ENCODE measurements at places on chromosomes 7 and 10.

DNA sequence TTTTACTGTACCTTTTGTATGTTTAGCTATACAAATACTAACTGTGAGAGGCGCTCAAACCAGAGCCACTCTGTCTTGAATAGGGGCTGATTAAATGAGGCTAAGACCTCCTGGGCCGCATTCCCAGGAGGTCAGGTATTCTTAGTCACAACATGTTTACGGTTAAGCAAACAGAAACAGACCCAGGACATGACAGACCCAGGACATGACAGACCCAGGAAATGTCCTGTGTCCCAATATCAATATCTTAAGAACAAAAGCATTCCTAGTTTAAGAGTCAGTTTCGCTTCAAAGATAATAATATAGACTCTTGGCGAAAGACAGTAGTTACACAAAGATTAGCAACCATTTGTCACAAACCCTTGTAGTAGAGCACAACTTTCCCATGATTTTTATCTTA is 304.5 kb downstream of the CCSER2 start:
- no peak for DNase-seq

- no peak for DNase-seq
Measured at GRCh38 chr10:93820434-93820833, 62.7 kb downstream of the LGI1 start.

DNA sequence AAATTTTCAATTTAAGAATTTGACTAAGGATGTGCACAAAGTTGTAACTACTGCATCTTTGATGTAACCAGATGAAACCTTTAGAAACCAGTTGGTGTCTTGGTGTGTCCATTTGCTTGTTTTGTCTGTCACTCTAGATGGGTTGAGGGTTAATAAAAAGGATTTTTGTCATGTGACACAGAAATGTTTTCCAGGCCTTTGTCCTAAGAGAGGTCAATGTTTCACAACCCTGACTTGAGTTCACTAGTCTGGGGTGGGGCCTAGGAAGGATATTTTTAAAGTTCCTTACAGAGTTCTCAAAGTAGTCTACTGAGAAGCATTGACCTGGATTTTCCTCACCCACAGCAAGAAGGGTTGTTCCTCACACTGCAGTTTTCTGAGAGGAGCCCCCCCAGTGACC is 90.3 kb downstream of the HERPUD2 start:
- no peak for DNase-seq

GRCh38 chr10:21675157-21675796 is 141.2 kb downstream of the MLLT10 start:
- peak; percentile 7 for DNase-seq

GRCh38 chr10:16854623-16855022 is 37.4 kb upstream of the RSU1 start:
- DNase-seq: no peak

- DNase-seq: no peak
Measured at GRCh38 chr10:132326925-132327324, 5.1 kb upstream of the LRRC27 start.

DNA sequence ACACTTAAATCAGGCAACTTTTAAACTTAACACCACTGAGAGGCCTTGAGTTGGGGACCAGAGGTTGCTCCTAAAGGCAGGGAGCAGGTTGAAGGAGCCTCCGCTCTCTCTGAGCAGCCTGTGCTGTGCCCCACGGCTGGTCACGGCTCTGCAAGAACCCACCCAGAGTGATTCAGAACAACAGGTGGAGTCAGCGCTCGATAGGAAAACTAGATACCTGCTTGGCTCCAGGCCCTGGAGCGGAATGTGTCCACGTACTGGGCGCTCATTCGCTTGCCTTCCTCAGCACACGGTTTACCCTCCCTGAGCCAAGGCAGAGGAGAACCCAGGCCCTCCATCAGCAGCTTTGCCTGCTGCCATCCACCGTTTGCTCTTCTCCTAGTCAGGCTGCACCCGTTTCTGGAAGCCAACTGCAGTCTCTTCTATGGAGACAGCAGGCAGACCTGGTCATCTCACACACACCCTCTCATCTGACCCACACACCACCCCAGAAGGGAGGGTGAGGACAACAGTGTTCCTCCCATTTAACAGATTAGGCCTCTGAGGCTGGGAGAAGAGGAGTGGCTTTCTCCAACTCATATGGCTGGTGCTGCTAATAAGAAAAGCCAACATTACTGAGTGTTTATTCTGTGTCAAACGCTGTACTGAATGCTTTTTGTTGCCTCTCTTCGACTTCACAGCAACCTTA is 37.6 kb upstream of the PDCD4 start:
- peak; percentile 26 for DNase-seq

DNA sequence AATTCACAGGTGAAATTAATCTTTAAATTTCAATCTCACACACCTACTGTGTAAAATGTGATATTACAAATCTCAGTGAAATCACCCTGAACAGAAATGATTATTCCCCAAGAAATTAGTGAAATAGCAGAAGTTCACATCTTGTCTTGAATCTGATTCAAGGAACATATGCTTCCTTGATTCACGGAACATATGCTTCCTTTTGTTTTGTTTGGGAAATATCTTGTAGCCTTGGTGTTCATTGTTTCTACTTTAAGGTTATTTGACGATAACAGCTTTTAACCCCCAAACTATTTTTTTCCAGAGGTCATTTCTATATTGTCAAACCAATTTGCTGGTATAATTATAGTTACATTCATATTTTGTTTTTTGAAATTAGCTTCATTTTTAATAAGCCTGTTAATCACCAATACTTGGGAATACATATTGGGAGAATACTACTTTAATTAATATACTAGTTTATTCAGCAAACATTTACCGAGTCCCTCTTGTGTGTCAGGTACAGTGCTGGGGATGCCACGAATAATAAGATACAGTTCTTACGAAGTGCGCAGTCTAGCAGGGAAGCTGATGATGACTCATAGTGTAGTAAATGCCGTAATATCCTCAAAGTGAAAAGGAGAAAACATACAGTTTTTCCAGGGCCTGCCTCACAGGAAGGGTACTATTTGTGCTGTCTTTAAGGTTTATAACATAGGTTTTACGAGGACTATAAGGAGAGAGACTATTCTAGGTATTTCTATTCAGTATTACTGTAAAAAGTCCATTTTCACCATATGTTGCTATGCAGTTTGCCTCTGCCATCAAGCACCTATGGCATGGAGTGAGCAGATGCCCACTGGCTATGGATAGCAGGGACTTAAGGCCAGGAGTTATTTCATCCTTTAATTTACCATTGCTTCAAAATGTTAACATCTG is 32.5 kb downstream of the PRKAR2B start:
- no peak for DNase-seq

DNA sequence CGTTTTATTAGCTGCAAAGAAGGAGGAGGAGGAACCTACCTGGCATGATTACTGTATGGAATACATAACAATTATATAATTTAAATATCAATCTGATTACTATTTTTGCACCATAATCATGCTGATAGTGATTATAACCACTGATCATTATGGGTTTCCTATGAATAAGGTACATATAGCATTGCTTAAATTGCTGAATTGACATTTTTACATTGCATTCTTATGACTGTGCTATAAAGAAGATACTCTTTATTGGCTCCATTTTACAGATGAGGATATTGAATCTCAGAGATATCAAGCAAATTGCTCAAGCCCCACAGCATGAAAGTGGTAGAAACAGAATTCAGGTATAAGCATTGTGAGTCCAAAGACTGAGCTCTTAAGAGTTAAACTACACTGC is 23.1 kb downstream of the DKK1 start:
- no peak for DNase-seq

GRCh38 chr10:86310702-86311101 is 55.9 kb downstream of the GRID1 start:
- DNase-seq: no peak

DNA sequence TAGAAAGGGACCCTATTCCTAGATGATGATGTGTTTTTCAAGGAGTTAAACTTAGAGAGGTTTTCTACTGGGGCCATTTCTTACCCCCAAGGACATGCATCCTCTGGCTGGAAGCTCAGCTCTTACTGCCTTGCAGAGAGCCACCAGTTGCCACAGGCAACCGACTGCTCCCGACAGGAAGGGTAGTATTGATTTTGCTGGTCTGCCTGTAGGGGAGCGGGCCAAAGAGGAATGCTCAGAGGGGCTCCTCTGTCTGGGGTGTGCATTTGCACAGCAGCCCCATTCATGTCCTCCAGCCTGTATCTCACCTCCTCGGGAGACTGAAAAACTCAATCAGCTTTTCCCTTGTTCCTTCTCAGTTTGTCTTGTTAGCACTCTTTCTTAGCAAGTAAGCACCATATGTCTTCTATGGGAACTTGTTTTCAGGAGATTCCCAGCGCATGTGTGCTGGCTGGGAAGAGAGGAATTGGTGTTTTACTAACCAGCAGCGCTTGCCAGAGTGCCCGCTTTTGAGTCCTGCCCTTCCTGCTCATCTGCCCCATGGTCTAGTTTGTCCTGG is 739.0 kb upstream of the GALNT17 start:
- no peak for DNase-seq

Measured in umbilical cord (tissue), 2 donors.